NCI-H460 (cell line): ENCODE measurements at places on chromosomes 7 and 10.

DNA sequence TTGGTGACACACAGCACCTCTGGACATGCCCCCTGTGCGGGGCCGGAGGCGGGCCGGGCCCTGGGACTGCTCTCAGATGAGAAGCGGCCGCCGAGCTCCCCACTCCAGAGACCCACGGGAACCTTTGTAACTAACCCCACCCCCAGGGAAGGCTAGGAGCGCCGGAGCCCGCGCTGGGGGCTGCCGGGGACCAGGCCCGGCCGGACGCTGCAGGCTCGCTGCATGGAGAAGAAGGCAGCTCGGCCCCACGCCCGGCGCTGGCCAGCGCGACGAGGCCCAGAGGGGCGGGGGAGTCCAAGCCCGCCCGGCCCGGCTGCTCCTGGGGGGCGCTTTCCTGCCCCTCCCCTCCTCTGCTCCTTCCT lies 36.5 kb downstream of the AGAP3 start:
- no peak for DNase-seq

GRCh38 chr7:128165927-128166420 lies 75.1 kb upstream of the LEP start:
- DNase-seq, result no peak

DNA sequence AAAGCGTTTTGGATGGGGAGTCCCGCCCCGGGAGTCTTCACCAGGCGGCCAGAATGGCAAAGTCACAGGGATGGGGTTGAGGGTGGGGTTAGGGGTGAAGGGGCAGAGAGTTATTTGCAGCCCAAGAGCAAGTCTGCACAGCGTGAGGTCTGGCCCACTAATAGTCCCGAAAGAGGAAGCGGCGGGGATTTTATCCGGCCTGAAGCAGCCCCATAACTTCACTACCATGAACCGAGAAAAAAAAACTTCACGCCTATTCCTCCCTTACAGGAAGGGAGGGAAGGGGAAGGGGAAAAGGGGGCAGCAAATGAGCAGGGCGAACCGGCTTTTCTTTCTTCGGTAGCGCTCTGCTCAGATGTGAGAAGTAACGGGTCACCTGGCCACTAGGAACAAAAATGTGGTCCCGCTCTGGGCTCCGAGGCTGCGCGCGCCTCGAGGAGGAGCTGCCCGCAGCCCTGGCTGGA lies 712 bp downstream of the ITPRIP start:
- DNase-seq, result no peak

DNA sequence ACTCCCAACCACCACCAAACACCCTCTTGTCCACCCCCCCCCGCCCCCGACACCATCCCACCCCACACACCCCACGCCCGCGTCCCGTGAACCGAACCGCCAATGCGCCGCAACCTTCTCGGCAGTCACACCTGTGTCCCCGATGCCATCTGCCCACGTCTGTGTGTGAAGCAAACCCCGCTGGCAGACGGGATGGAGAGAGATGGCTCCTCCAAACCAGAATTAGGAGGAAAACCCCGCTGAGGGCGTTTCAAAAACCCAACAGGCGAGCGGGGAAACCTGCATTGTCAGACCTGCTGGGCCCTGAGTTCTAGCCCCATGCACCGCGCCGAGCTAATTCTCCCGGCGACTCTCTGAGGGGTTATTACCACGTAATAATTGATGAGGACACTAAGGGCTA lies 28.6 kb upstream of the KCNK18 start:
- DNase-seq, result no peak

GRCh38 chr7:137590756-137591305 lies 247.3 kb upstream of the PTN start:
- DNase-seq, result no peak

- no peak for DNase-seq
Measured at GRCh38 chr10:1687623-1688150, 49.6 kb downstream of the ADARB2 start.

GRCh38 chr7:30453921-30454320 lies 24.7 kb downstream of the NOD1 start:
- DNase-seq, result no peak

GRCh38 chr10:11036424-11037011 lies 18.8 kb downstream of the CELF2 start:
- peak; percentile 19 for DNase-seq

DNA sequence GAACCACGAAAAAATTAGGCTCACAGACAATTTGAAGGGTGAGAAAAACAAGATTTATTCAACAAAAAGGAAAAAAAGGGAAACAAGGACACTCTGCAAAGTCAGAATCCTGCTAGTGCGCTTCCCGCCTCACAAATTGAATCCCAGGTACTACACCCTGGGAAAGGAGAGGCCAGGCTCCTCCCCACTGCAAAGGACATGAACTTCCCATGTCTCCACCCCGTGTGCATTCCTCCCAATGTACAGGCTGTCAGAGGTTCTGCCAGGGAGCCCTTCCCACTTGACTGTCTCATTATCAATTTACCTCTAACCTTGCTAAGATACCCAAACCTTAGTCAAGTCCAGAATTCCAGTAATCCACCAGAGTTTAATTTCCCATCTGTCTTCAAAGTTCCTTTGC lies 70.4 kb upstream of the CDK1 start:
- DNase-seq, result no peak

DNA sequence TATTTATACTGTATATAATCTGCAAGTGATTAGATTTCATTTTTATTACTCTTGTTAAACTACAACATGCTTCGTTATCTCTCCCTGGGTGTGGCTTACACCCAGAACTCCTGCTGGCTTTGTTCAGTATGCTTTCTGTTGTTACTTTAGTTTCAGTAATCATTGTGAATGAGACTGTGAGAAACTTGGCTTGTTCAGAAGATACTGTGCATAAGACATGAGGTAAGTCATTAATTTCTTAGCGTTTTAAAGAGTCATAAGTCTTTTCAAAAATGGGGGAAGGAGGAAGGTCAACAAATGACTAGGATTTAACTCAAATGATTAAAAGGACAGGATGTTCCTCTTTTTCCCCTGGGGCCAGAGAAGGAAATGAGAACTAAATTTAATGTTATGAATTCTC lies 11.6 kb upstream of the ADD3 start:
- DNase-seq, result no peak
